Smooth muscle cell of the coronary artery (primary cell): ENCODE measurements at places on chromosomes 12 and 14. TPM values are rescaled to one million over a fixed set of nuclear protein-coding genes. Genes with fewer than 3 reads are reported as not detected.

The ADAM21 gene
- 0.23 and 0.75 TPM in 2 replicates for total RNA-seq

The CAPZA3 gene
- not detected in 2 replicates for total RNA-seq

The NTF3 gene
- total RNA-seq, result 2.6 and 10.8 TPM in 2 replicates

The MIP gene
- not detected in 2 replicates for total RNA-seq

The PTCSC3 gene
- not detected in 2 replicates for total RNA-seq

The DTX1 gene
- under 0.01 and 0.15 TPM in 2 replicates for total RNA-seq

The NKX2-1 gene
- total RNA-seq, result not detected in 2 replicates

The PSME2 gene
- total RNA-seq, result 28.2 and 87.8 TPM in 2 replicates

The HOXC6 gene
- 0.35 TPM in 1 of 2 replicates, not detected in the other for total RNA-seq

The TRHDE gene
- 0.38 TPM in 1 of 2 replicates, not detected in the other for total RNA-seq

The SRRM4 gene
- total RNA-seq, result not detected in 2 replicates

The TAS2R7 gene
- total RNA-seq, result not detected in 2 replicates

The DPY19L2 gene
- total RNA-seq, result 0.47 and 1.3 TPM in 2 replicates

The SOX5 gene
- total RNA-seq, result 0.15 and 0.59 TPM in 2 replicates

The DLK1 gene
- 0.23 TPM in 1 of 2 replicates, not detected in the other for total RNA-seq

The INSM2 gene
- not detected in 2 replicates for total RNA-seq

The C3AR1 gene
- total RNA-seq, result under 0.01 and 0.30 TPM in 2 replicates

The KLRF1 gene
- not detected in 2 replicates for total RNA-seq

The KCNK10 gene
- total RNA-seq, result not detected in 2 replicates

The ISM2 gene
- total RNA-seq, result under 0.01 TPM in 1 of 2 replicates, not detected in the other
